AG09319 (cell line): ENCODE measurements at places on chromosomes 1 and 21.

GRCh38 chr1:175472464-175472863, 270.9 kb downstream of the TNR start:
- no peak for DNase-seq

DNA sequence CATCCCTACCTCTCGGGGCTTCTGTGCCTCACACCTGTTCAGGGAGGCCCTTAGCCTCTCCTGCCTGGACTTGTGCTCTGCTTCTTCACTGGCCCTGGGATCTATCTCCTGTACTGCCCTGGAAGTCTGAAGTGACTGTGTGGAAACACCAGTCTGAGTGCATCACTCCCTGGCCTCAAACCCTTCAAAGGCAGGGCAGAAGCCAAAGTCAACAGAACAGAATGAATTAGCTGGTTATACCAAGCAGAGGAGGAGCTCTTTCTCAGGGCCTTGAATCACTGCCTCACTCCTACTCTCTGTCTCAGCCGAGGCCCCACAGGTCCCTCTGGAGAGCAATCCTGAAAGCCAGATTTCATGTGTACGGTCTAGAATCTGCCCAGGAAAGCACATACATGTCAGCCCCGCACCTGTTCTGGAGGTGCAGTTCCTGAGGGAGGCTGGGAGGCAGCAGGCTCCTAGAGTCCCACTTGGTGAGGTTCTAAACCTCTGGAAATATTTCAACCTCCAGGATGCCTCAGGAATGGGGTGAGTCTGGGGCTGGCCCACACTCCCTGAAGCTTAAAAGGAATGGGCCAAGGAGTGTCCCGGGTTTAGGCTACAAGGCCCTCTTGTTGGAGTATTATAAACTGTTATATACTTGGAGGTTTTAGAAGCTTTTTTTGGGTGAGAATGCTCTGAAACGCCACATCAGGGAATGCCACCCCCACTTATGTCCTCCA, 98.3 kb downstream of the ABCA4 start:
- peak; percentile 78 for DNase-seq

- no peak for DNase-seq
These were observed 154.8 kb upstream of the RAB4A start for GRCh38 chr1:229116114-229116513.

DNA sequence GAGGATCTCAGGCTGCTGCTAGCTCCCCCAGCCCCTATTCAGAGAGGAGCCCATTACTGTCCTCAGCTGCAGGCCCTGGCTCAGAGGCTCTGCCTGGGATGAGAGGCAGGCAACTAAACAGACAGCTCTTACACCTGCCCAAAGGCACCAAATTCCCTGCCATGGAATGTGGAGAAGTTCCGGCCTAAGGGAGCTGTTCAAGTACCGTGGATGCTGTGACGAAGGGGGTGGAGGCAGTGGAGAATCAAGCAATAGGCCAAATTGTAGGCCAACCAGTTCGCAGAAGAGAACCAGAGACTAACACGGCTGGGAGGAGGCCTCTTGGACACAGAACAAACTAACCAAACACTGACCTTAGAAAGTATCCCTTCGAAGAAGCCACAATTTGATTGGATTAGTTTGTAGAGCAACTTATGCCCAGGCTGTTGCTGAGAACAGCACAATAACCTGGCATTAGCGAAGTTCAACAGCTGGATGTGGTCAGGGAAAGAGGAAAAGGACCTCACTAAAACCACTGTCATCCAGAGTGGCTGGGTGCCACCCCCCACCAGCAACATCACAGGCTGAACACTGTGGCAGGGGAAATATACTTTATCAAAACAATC, 3.6 kb downstream of the C1orf174 start:
- no peak for DNase-seq

- DNase-seq, result no peak
These were observed 134.7 kb downstream of the HLX start for GRCh38 chr1:221013691-221014660.

DNA sequence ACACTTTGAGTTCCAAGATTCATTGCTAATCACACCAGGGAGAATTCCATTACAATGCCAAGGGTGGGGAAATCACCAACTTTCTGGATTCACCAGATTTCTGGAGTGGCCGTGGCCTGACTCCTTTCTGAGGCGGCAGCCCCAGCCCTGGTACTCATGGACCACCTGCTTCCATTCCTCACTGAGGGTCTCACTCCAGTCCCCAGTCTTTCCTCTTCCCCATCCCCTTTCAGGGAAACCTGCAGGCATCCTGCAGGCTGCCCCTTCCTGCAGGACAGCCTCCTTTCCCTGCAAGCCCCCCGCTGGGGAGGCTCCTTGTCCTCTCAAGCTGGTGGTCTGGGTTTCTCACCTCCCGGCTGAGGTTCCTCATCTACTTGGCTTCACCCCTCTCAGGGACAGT, 12.7 kb upstream of the CDK18 start:
- no peak for DNase-seq

DNA sequence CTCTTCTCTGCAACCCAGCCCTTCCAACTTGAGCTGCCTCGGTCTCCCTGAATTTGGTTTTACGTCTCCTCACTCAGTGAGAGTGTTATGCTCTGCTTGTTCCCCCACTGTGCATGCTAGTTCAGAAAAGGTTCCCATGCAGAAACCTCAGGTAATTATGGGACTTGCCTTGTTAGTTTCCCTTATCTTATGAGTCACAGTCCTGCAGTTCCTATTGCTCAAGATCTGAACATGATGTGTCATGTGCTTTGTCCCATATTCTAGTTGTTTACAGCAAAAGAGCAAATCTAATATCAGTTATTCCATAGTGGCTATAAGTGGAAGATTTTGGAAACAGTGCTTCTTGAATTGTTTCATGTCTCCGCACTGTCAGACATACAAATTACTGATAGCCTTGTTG, 74.4 kb downstream of the DUSP10 start:
- peak; percentile 20 for DNase-seq

DNA sequence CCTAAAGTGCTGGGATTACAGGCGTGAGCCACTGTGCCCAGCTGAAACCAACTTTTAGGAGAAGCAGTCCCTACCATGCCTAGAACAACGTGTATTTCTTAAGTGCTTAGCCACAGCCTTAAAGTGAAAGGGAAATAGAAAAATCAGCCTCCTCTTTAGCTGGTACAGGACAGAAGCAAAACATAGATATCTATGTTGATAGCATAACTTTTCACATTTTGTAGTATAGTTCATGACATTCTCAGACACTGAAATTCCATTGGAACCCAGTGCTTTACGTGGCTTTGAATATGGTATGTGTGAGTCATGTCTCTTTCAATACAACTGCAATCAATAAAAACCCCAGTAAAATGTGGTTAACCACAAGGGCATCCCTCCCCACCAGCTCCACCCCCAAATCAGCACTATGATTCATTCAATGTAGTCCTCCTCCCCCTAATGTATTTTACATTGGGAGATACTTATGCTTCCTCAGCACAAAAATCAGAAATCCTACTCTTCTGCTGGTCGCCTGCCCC, 32.1 kb downstream of the TGFB2 start:
- DNase-seq, result peak; percentile 89

DNA sequence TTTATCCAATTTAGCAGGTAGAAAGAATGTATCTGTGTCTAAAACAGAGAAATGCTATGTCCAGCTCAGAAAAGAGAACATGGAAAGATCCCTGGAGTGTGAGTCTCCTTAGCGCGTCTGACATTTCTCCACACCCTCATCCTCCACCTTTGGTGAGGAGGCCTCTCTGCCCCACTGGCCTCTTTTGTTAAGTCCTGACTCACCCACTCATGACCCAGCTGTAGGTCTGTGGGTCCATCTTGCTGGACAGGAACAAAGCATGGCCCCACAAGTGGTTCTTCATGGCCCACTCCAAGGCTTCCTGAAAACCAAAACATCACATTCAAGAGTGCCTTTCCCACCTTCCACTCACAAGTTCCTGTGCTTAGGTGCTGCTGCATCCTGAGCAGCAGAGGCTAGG, 15.8 kb downstream of the SEC16B start:
- DNase-seq, result no peak

DNA sequence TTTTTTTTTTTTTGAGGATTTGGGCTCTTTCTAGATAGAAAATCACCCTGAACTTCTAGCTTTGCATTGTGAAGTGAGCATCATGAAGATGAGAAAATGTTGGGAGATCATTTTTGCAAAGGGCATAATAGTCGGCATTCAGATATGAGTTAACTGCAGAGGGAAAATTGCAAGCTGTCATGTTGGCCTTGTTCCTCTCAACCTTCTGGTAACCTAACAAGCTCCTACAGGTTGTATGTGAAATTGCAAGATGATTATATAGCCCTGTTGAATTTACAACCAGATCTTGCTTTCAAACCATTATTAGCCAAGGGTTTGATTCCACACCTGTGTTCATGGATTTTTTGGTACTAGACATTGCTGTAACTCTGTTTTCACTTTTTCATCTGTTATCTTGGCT, 2.2 kb downstream of the ELOA start:
- DNase-seq, result no peak

DNA sequence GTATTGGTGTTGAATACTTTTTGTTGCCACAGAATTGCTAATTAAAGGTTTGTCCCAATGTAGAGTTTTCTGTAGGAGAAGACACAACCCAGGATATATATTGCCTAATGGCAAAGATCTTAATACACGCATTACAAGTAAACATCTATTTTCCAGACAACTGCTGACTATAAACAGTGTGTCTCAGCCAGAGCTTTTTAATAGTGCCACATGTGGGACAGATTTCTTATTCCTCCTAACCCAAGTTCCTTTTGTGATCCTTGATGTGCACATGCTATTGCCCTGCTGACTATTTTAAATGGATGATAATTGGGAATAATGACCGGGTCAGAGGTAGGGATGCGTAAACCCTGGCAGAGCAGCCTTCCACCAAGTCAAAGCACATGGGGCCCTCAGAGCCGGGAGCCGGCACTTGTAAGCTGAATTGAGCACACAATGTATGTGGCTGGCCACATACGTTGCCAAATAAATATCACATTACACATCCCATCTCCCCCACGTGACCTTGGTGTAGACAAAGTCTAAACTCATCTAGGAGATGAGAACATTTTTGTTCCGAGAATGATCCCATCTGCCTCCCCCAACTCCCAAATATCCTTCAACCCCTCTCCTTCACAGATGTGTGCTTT, 209.8 kb upstream of the NFIA start:
- DNase-seq, result no peak

- no peak for DNase-seq
These were observed 14.3 kb downstream of the QSOX1 start for GRCh38 chr1:180168786-180169639.

DNA sequence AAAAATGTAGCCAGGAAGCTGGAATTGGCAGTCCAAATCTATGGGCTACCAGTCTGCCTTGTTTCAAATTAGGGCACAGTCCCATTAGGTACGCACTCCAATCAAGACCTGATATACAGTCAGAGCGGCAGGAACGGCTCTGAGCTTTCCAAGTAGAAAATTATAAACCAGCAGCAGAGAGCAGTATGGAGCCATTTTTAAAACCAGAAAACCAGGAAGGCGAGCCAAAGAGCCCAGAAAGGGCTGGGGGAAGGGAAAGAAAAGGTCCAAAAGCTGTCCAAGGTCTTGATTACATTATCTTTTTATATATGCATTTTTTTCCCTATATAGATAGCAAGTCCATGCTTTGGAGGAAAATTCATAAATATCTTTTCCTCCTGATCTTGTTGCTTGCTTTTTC, 719.0 kb downstream of the RWDD3 start:
- DNase-seq, result no peak

DNA sequence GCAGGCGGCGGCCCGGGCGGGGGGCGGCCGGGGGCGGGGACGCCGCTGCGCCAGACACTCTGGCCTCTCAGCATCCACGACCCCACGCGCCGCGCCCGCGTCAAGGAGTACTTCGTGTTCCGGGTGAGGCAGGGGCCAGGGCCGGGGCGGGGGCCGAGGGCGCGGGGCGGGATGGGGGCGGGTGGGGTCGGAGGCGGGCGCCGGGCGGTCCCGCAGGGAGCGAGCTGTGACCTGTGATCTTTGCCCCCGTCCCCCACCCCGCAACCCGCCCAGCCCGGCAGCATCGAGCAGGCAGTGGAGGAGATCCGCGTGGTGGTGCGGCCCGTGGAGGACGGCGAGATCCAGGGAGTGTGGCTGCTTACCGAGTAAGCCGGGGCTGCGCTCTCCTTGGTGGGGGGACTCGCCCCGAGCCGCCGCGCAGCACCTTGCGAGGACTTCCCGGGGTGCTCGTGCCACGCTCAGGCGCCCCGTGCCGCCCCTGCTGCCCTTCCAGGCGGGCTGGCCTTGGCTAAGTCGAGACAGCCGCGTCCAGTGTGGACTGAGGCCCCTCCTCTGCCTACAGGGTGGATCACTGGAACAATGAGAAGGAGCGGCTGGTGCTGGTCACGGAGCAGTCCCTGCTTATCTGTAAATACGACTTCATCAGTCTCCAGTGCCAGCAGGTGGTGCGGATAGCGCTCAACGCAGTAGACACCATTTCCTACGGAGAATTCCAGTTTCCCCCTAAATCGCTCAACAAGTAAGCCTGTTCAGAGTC, 514 bp downstream of the TPRG1L start:
- DNase-seq, result no peak

DNA sequence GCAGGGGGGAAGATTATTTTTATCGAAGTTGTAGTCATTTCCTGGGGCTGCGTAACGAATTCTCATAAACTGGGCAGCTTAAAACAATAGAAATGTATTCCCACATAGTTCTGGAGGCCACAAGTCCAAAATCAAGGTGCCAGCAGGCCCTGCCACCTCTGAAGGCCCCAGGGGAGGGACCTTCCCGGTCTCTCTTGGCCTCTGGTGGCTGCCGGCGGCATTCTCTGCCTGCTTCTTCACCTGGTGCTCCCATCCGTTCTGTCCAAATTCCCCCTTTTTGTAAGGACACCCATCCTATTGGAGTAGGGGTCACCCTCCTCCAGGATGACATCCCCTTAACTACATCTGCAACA, 92.8 kb downstream of the PDE9A start:
- no peak for DNase-seq

GRCh38 chr1:44460107-44460882, 55.2 kb downstream of the RNF220 start:
- DNase-seq, result no peak

DNA sequence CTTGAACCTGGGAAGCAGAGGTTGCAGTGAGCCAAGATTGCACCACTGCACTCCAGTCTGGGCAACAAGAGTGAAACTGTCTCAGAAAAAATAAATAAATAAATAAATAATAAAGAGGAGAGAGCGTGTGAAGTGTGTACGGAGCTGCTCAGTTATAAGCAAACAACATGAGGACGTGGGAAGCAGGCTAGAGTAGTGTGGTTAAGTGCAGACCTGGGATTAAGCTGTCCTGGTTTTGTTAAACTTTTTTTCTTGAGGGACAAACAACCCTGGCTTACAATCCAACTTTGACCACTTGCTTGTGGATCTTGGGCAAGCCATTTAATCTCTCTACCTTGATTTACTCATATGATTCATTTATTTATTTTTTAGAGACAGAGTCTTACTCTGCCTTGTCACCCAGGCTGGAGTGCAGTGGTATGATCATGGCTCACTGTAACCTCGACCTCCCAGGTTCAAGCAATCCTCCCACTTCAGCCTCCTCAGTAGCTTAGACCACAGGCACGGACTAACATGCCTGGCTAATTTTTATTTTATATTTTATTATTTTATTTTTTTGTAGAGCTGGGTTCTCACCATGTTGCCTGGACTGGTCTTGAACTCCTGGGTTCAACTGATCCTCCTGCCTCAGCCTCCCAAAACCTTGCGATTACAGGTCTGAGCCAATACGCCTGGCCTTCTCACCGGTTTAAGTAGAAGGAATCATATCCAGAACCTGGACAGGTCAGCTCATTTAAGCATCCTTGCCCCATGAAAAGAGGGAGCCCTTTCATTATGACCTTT, 52.7 kb downstream of the RPS6KA1 start:
- no peak for DNase-seq

- DNase-seq, result no peak
These were observed 96.2 kb downstream of the LAMC2 start for GRCh38 chr1:183282101-183282855.
